ENCODE measurements at places on chromosomes 11 and 22.

GRCh38 chr11:96051820-96052219, 127.9 kb upstream of the MTMR2 start:
- no peak for DNase-seq

DNA sequence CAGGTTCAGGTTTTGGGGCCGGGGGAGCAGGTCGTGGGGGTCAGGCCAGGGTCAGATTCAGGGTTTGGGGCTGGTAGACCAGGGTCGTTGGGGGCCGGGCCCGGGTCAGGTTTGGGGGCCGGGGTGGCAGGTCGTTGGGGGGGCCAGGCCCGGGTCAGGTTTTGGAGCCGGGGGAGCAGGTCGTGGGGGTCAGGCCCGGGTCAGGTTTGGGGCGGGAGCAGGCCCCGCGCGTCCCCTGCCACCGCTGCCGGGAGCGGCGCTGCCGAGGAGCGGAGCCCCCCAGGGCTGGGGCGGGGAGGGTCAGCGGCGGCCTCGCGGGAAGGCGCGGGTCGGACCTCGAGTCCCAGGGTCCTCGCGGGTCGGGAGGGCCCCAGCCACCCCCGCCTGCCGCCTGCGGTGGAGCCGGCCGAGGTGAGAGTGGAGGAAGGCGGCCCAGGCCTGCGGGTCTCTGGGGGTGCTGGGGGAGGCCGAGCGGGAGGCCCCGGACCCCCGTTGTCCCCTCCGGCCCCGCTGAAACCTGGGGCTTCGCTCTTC, 535 bp downstream of the TRABD start:
- no peak for DNase-seq

- no peak for DNase-seq
Measured at GRCh38 chr11:74319139-74319816, 7.8 kb upstream of the P4HA3 start.

DNA sequence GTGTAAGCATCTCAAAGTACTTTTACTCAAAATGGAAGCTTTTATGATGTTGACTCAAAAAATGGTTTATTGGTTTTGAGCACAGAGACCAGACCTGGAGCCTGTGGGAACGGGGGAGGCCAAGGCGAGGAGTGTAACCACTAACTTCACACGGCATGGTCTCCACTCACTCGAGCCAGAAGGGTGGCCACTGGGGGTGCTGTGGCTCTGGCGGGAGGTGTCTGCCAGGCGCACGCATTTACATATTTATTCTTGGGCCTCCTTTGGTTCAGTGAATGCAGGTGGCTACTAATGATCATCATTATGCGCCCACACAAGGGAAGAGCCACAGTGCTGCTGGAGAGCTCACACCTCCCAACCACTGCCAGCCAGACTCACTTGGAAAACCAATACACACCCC, 64.6 kb downstream of the FLRT1 start:
- no peak for DNase-seq

DNA sequence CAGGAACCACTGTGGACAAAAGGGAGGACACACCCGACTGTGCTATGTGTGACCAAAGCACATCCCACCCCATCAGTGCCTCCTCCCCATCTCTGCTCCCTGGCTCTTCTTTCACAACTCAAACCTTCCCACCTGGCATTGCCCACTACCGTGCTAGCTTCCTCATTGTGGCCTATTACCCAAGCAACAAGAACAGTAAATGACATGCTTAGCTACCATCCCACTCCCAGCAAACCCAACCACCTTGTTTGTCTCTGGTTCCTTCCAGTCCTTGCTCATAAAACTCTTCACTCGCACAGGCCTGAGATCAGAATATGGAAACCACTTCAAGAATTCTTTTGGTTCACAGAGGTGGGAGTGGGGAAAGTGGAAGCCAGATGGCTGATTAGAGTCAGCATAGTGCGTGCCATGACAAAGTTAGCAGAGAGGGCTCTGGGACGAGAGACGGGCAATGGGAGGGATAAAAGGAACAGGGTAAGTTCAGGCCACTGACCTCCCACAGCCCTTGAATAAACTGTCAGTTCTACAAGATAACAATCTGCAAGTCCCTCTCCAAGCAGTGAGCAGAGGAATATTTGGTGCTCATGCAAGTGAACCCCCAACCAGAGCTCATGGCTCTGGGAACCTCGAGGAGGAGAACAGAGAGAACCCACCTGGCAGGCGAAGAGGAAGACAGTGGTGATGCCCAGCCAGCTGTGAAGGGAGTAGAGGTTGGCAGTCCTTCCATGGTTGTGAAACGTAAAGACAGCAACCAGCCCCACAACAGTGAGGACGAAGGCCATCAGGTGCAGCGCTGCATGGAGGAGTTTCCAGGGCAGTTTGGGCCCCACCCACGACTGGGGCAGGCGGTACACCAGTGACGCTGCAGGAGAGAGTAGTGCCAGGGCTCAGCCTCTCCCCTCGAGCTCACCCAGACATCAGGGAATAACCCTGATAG, 8.3 kb downstream of the CYB561A3 start:
- DNase-seq = no peak

- DNase-seq = no peak
Measured at GRCh38 chr11:122398167-122398566, 257.4 kb upstream of the UBASH3B start.

GRCh38 chr11:69447786-69448185, 33.7 kb upstream of the LINC01488 start:
- no peak for DNase-seq

DNA sequence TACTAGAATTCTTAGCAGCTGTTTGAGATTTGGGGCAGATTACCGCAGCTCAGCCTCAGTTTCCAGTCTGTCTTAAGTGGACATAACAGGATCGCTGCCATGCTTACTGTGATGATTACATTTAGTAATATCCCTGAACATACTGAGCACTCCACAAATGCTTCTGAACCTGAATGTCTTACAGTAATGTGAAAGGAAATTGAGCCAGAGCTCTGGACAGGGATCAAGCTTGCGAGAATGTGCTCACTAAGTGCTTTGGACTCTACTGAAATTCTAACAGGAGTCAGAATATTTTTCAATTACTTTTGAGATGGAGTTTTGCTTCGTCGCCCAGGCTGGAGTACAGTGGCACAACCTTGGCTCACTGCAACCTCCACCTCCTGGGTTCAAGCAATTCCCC, 118.6 kb upstream of the RASSF10 start:
- no peak for DNase-seq

DNA sequence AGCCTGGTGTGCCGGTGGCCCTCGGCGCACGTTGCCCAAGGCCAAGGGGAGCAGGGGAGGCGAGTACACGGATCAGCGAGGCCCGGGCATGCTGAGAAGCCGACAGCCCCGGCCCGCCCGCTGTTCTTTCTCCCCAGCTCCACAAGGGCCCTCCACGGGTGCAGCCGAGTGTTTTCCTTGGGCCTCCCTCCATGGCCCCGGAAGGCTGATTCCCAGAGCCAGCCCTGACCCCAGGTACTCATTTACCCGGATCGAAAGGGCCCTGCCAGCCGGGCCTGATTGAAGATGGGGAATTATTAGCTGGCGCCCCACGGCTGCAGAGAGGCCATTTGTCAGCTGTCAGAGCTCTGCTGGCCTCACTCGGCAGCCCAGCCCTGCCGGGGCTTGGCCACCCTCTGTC, 53.1 kb downstream of the WNT7B start:
- no peak for DNase-seq

DNA sequence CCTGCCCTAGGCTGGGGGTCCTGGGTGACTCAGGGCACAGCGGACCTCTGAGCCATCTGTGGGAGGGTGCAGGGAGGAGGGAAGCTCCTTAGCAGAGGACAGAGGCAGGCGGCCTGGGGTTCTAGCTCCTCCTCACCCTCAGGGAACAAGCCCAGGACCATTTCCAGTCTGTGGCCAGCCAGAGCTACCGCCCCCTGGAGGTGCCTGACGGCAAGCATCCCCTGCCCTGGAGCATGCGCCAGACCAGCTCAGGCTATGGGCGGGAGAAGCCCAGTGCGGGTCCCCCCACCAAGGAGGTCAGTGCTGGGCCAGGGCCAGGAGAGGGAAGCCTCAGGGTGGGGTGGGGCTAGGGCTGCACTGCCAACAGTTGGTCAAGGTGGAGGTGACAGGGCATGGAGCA, 26.0 kb upstream of the LRRC10B start:
- no peak for DNase-seq

- no peak for DNase-seq
Measured at GRCh38 chr11:4093519-4094347, 866 bp upstream of the RRM1 start.

Data from NCI-H1436 treated with DMSO at 0.1 percent for 48 hours (cell line).